ENCODE measurements at places on chromosomes 12 and 14.

DNA sequence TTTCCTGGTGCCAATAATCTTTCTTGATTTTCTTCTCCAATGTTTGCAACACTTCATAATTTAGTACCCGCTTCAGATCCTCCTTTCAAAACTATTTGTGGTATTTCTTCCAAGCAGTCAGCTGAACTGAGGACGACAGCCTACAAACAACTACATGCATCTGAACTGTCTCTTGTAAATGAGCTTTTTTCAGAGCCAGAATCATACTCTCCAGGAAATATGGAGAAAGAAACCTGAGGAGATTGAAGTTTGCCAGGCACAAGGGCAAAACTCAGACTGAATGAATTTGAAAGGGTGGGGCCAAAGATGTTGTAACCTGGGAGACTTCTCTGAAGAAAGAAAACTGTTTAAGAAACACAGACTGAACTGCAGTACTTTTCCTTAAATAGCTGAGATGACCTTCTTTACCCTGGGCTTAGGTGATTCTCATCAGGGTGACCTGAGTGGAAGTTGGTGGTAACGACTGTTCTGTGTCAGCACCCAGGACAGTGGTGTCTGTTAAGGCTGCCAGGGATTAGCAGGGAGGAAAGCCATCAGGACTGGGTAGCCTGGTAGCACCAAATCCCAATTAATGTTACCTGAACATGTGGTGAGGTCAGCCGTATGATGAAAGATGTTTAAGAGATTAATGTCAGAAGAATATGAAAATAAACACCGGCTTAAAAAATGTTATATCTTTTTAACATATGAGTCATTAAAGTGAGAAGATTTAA lies 95.0 kb downstream of the TGFB3 start:
- DNase-seq: no peak

DNA sequence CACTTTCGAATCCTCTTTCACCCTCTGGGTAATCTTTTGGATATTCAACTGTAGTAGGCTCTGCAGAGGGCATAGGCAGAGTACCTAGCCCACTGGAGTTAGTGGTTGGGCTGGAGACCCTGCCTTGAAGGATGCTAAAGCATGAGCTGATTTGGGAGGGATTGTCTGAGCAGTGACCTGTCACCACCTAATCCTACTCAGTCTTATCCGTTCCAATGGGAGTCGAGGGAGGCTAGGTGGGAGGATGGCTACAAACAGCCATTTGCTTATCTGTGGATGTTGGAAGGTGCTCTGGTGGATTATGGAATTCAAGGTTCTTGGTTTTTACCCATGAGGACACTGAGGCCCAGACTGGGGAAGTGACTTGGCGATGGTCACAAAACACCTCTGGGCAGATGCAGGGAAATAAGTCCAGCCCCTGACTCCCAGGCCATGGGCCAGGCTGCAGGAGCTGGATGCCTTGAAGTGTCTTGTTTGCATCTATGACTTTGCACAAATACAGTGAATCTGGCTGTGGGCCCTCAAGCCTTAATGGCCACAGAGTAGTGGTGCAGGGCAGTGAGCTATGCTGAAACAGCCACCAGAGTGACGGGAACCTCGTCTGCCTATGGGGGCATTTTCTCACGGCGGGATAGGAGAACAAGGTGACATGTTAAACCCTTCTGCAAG lies 3.7 kb downstream of the KMT5A start:
- DNase-seq: no peak

DNA sequence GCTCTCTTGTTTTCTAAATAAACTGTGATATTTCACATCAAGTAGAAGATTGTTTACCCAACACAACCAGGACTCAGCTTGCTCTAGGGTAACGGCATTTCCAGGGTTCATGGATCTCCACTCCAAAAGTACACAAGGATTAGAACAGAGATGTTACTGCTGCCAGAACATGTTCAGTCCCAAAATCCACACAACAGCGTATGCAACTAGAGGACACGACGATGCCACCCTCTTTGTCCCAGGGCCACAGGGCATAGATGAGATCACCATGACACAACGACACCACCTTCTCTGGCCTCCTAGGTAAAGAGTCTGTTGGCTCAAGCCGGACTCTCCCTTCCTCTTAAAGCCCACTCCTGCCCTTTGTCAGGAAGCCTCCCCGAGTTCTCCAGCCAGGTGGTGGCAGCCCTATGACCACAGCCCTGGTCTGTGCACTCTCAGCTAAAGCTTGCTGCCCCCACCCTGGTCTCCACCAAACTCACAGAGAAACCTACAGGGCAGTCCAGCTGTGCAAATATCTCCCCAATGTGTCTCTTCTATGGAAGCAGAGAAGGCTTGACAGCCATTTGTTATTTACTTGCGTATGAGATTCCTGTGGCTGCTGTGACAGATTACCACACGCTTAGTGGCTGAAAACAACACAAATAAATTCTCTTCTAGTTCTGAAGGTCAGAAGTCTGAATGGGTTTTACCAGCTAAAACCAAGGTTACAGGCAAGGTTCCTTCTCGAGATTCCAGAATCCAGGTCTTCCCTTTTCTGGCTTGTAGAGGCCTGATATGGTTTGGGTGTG lies 10.3 kb downstream of the CLMN start:
- no peak for DNase-seq

- DNase-seq: no peak
Measured at GRCh38 chr12:4133029-4133428, 140.5 kb upstream of the CCND2 start.

DNA sequence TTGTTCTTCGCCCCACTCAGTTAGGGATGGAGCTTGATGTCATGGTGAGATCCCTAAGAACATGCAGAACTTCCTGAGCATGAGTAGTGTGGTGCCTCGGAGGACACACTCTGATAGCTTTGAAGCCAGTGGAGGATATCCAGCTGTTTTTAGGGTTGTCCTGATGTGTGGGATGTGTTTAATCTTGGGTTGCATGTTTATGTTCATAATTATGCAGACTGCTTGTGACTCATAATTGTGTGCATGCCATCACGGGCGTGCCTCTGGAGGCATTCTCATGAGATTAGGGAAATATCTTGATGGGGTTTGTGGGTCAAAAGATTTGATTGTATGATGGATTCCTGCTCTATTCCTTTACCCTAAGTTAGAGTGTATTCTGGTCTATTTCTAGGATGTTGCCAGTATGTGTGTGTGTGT lies 267.4 kb upstream of the PELI2 start:
- no peak for DNase-seq

GRCh38 chr12:62250671-62251608 lies 9.3 kb upstream of the USP15 start:
- no peak for DNase-seq

DNA sequence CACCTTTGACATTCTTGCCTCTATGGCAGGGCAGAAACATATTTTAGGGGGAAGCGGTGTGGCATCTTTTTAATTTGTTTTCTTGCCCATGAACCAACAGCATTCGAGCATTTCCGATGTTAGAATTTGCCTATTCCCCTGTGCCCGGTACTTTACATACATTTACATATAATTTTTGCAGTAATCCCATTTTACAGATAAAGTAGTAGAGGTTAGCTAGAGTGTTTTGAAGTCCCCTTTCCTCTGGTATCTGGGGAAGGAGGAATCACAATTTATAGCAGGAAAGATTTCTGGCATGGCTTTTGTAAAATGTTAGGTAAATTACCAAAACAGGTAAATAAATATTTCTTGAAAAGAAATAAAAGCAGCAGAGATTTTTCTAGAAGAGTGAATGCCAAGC lies 1.6 kb downstream of the BORCS5 start:
- no peak for DNase-seq

- no peak for DNase-seq
Measured at GRCh38 chr12:26728205-26729050, 104.6 kb downstream of the ITPR2 start.

DNA sequence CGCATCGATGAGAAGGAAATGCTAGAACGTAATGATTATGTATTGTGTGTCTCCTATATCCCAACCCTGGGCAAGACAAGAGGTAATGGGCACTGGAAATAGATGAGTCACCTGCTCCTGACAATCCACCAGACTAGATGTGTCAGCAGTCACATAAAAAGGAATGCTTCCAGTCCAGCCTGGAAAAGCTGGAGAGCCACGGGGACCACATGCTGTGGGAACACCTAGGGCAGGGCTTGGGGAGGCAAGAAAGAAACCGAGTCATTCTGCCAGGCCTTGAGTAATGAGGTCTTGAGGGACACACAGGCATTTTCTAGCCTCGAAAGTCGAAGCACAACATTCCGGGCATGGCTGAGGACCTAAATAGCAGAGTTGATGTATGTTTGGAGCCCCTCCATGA lies 716.7 kb upstream of the TMEM132C start:
- DNase-seq: no peak

- DNase-seq: no peak
Measured at GRCh38 chr12:94730847-94731246, 80.5 kb upstream of the TMCC3 start.

DNA sequence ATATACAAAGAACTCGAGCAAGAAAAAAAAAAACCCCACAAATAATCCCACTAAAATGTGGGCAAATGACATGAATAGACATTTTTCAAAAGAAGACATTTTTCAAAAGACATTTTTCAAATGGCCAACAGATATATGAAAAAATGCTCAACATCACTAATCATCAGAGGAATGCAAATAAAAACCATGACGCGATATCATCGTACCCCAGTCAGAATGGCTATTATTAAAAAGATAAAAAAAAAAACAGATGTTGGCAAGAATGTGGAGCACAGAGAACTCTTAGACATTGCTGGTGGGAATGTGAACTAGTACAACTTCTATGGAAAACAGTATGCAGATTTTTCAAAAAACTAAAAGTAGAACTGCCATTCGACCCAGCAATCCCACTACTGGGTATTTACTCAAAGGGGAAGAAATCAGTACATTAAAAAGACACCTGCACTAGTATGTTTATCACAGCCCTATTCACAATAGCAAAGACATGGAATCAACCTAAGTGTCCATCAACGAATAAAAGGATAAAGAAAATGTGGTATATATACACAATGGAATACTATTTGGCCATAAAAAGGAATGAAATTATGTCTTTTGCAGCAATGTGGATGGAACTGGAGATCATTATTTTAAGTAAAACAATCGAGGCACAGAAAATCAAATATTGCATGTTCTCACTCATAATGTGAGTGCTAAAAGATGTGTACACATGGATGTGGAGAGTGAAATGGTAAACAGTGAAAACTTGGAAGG lies 16.3 kb downstream of the ZBTB39 start:
- DNase-seq: no peak

- DNase-seq: no peak
Measured at GRCh38 chr12:67920413-67920812, 68.8 kb upstream of the IFNG-AS1 start.

DNA sequence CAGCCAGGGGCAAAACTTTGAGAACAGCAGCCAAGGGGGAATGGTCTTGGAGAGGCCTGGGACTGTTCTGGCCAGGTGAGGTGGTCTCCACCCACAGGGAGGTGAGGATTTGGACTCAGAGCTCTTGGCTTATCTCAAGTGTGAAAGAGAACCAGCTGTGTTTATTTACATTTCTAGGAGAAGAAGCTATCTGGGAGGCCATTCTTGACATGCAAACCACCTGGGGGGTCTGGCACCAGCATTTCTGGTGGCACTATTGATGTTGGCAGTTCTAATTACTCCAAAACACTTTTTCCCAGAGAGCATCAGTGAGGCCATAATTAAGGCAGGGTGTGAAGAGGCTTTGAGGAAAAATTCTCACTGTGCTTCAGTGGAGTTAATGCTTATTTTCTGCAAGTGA lies 95.1 kb downstream of the CAND1 start:
- no peak for DNase-seq

- peak; percentile 33 for DNase-seq
Measured at GRCh38 chr12:54631988-54632728, 2.5 kb downstream of the LACRT start.

- DNase-seq: no peak
Measured at GRCh38 chr12:47814539-47815170, 5.0 kb downstream of the HDAC7 start.

- DNase-seq: peak; percentile 44
Measured at GRCh38 chr14:101451166-101451565, 110.1 kb upstream of the DIO3 start.

GRCh38 chr12:132603240-132604150 lies 6.9 kb downstream of the LRCOL1 start:
- no peak for DNase-seq

GRCh38 chr12:65858831-65859230 lies 34.5 kb downstream of the HMGA2 start:
- no peak for DNase-seq

DNA sequence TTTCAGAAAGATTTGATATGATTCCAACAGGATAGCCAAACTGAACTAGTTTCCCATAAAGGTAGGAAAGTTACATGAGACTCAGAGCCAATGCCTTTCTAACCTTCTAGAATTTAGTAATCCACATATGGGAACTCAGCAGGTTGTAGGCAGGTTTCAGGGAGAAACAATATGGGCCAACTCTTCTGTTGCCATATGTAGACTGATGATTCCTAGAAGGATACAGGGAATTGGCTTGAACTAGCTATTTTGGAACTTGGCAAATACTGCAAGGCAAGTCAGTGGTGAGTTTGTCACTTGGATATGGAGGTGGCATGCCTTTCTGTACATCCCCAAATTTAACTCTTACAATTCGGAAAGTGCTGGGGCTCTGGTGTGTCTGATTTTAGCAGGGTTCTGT lies 15.5 kb downstream of the SUDS3 start:
- DNase-seq: no peak

DNA sequence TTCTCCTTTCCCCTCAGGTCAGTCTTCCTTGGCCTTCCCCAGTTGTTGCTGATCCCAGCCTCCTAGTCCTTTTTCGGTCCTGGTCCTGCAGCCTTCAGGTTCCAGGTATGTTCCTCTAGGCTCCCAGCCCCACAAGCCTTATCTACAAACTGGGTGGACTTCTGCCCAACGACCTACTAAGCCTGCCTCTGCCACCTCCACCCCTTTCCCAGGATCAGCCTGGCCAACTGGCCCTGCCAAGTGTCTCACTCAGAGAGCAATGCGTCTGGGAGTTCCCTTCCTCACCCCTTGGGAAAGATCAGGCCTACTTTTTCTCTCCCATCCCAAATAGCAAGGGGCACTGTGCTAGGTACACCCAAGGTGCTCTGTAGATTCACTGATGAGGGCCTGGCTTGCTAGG lies at the start of gene SERPINA12:
Gene SERPINA12 (minus strand): TSS at position 114 of the 400 bp plus-strand sequence. CDS start 11,072 bp downstream, outside the sequence.
- DNase-seq: no peak

GRCh38 chr12:50117057-50117622 lies 5.1 kb downstream of the COX14 start:
- DNase-seq: no peak

GRCh38 chr12:96237465-96238077 lies 43.4 kb downstream of the ELK3 start:
- peak; percentile 70 for DNase-seq

DNA sequence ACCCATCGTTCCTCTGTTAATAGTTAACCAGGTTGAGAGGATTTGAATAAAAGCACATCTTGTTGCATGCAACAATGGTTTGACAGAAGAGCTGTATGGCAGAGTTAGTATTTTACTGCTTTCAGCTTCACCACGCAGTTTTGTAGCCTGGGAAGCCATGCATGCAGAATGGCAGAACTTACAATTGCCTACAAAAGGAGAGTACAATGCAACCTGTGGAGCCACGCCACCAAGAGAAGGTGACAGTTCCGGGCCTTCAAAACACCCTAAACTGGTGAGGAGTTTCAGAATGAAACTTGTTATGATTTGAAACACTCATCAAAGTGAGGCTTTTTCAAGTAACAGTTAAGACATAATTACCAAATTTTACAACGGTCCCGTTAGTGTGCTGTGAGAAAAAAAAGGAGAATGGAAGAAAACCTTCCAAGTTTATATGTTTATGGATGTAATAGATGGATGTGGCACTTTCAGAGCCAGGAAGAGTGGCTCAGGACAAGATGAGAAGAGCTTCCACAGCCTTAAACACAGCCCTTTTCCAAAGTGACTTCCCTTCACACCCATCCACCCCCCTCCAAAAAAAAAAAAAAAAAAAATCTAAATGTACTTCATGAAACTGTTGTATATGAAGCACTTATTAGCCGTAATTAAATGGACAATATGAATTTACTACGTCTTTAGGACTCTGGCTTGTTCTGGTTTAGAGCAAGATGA lies 158.7 kb downstream of the EGLN3 start:
- no peak for DNase-seq

Data from activated CD8-positive, alpha-beta memory T cell treated with anti-CD3 and anti-CD28 coated beads for 24 hours (primary cell).